Mesendoderm (in vitro differentiated cells): ENCODE measurements at places on chromosomes 3 and 15.
A peak's percentile ranks its signal among the peaks of the same experiment; 100 is the strongest.

- no peaks in the 10 kb centered on the region for H3K27me3 ChIP-seq
- no peaks in the 10 kb centered on the region for H3K4me1 ChIP-seq
- no peak overlapping the region for H3K4me3 ChIP-seq
- H3K27ac ChIP-seq = no peak overlapping the region
These were observed 60.2 kb downstream of the AGBL1 start for GRCh38 chr15:86139828-86140227.

DNA sequence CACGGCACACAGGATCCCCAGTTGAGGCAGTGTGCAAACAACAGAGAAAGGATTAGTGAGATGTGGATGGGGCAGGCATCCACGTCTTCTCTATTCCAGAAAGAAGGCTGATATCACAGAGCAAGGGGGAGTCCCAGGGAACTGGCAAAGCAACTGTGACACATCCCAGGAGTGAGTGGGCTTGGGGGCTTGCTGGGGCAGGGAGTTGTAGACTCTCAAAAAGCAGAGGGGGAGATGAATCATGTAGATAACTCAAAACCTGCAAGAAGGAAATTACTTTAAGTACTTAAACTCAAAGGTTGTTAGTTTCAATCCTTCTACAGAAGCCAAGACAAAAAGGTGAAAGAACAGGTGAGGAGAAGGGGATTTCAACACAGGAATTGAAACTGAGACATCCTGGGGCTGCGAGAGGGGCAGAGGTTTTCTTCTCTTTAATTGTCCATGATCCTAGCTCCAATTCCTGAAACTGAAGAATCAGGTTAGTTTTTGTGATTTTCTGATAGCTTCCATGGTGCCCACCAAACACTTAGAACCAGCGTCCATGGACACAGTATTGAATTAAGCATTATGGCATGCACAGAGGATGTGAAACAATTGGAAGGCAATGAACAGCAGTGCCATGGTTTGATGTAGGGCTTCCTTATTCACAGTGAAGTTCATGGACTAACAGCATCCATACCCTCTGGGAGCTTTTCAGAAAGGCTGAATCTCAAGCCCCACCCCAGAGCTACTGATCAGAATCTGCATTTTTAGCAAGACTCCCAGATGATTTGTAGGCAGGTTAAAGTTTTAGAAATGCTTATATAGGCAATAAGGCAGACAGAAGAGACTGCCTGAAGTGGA lies 52.0 kb downstream of the CCR3 start:
- no peak for DNase-seq
- H3K27me3 ChIP-seq = no peaks in the 10 kb centered on the region
- no peak overlapping the region for H3K4me3 ChIP-seq
- no peaks in the 10 kb centered on the region for H3K4me1 ChIP-seq
- no peak overlapping the region for H3K27ac ChIP-seq

DNA sequence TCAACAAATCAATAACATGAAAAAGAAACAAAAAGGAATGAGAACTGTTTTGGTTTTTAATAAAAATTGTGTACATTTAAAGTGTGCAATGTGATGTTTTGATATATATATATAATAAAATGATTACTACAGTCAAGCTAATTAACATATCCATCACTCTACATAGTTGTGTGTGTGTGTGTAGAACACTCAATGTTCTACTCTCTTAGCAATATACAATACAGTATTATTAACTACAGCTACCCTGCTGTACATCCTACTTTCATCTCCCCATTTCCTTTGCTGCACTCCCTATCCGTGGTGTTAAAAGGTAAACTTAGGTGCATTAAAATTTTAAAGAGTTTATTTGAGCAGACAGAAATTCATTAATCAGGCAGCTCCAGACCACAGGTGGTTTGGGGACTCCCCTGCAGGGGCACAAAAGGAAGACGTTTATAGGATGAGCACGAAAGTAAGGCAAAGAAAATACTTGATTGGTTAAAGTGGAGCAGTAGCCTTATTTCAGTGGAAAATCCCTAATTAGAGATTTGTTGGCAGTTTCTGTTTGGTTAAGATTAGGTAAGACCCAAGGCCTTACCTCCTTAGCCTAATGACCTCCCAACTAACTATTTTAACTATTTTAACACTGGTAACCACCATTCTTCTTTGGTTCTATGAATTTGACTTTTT lies 61.8 kb upstream of the SNRK start:
- H3K27ac ChIP-seq = no peak overlapping the region
- H3K4me3 ChIP-seq = no peak overlapping the region
- no peaks in the 10 kb centered on the region for H3K27me3 ChIP-seq
- no peaks in the 10 kb centered on the region for H3K4me1 ChIP-seq
- no peaks in the 10 kb centered on the region for H3K36me3 ChIP-seq
- no peak for DNase-seq

DNA sequence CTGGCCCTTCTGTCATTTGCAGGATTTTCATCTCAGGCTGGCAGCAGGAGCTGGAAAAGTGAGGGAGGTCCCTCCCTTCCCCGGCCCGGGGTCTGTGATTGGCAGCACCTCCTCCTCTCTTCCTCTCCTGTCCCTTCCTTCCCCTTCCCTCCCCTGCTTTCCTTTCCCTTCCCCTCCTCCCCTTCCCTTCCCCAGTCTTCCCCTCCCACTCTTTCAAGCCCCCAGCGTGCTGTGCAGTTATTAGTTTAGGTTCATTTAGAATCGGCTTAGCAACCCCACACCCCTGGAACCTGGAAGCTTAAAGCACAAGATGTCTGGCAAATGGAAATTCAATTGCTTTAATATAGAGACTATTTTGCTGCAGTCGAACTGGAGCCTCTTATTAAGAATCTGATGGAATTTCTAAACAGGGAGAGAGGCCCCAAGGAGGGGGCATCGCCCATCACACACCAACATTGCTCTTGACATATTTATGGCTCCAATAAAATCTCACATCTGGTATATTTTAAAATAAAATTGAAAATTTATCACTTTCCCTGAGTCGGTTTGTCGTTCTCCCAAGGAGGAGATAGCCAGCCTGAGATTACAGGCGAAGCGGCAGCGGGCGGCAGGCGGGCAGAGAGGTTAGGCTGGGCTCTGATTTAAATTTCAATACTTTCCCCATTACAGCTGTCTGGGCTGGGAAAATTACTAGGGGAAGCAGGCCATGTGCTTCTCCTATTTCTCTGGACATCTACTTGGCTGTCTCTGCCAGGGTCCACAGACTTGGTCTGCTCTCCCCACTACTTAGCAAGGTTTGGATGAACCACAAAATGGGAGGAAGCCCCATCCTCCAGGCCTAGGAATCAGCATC lies 98.9 kb downstream of the LINGO1 start:
- no peaks in the 10 kb centered on the region for H3K27me3 ChIP-seq
- H3K36me3 ChIP-seq = no peaks in the 10 kb centered on the region
- peaks cover 8% of the 10 kb centered on the region for H3K4me1 ChIP-seq
- no peak overlapping the region for H3K4me3 ChIP-seq

- no peaks in the 10 kb centered on the region for H3K27me3 ChIP-seq
- H3K4me3 ChIP-seq = no peak overlapping the region
- peak; percentile 63 for DNase-seq
- no peaks in the 10 kb centered on the region for H3K36me3 ChIP-seq
- no peaks in the 10 kb centered on the region for H3K4me1 ChIP-seq
These were observed 209.5 kb upstream of the SUCLG2 start for GRCh38 chr3:67863869-67864268.
